Aorta (tissue), 5 donors: ENCODE measurements at places on chromosomes 16 and 17. TPM values are rescaled to one million over a fixed set of nuclear protein-coding genes. Genes with fewer than 3 reads are reported as not detected.
A peak's percentile ranks its signal among the peaks of the same experiment; 100 is the strongest.

- peak overlapping the region; percentile 73 for H3K27ac ChIP-seq
- DNase-seq = no peak
- H3K27me3 ChIP-seq = no peaks in the 10 kb centered on the region
- H3K4me1 ChIP-seq = peaks cover 5% of the 10 kb centered on the region
- H3K36me3 ChIP-seq = no peaks in the 10 kb centered on the region
These were observed 22.8 kb downstream of the TRPV2 start for GRCh38 chr17:16438173-16438556.

DNA sequence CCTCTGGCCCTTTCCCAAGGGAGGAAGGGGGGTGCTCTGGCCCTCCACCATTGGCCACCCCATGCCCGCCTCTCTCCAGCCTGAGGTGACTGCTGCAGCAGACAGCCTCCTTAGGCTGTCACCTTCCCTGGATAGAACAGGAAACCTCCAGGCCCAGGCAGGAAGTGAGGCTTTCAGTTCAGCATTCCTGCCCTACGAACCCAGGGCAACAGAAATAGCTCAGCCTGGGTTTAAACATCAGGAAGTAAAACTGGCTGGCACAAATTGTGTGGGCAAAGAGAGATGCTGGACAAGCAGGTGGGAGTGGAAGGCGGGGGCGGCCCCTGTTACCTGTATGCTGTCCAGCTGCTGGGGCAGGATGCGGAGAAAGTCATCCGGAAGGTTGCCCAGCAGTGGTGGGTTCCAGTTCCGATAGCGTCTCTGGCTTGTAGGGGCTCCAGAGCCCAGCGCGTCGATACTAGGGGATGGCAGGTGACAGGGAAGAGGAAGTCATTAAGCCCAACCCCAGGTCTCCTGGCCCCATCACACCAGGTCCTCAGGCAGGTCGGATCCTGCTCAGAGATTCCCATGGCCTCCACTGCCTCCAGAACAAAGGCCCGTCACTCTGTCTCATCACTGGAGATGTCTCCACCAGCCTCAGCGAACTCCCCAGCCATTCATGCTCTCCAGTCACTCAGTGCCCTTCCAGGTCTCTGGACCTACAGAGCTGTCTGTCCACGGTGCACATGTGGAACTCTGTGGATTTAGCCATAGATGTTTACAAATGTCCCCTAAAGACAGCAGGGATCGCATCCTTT lies 23.6 kb upstream of the MRPS23 start:
- DNase-seq = peak; percentile 49
- no peaks in the 10 kb centered on the region for H3K36me3 ChIP-seq
- no peaks in the 10 kb centered on the region for H3K27me3 ChIP-seq
- H3K4me1 ChIP-seq = no peaks in the 10 kb centered on the region
- H3K4me3 ChIP-seq = no peak overlapping the region
- peak overlapping the region; percentile 93 for H3K27ac ChIP-seq

- H3K36me3 ChIP-seq = no peaks in the 10 kb centered on the region
- H3K27ac ChIP-seq = no peak overlapping the region
- H3K4me3 ChIP-seq = no peak overlapping the region
- no peak for DNase-seq
- H3K4me1 ChIP-seq = no peaks in the 10 kb centered on the region
These were observed 117.3 kb upstream of the CACNG5 start for GRCh38 chr17:66717641-66718058.

The CCDC144A gene
- 2.5 TPM for total RNA-seq

DNA sequence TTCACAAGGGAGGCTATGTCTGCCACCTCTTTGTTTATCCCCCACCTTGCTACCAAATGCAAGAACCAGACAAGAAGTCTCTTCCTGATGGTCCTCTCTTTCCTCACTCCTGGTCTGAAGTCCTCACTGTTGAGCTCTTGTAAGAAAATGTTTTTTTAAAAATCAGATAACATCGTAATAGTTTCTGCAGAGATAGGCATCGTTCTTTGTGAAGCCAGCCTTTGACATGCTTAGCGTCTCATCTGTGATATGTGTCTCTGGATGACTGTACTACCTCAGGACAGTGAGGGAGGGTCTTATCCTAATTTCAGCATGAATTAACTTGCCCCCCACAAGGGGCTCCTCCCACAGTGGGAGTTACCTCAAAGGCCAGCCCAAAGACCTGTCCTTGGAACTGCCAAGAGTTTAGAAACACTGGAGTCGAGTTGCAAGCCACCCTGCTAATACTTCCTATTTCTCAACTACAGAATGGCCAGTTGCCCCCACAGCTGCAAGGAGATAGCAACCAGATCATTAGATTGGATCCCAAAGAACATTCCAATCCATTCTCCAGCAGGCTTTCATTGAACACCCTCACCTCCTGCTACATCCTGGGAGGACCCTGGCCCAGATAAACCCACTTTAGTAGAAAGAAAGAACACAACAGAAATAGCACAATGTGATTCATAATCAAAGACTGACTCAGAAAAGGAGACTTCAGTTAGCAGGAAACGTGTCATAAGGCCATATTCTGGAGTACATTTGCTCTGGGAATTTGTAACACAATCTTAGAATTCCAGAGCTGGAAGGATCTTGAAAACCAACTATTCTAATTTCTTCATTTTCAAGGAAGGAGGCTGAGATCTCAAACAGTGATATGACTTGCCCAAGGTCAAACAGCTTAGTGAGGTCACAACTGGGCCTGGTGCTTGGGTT lies 151.0 kb downstream of the IRX3 start:
- H3K4me3 ChIP-seq = no peak overlapping the region
- H3K27ac ChIP-seq = no peak overlapping the region
- no peaks in the 10 kb centered on the region for H3K4me1 ChIP-seq
- H3K27me3 ChIP-seq = no peaks in the 10 kb centered on the region
- DNase-seq = no peak
- no peaks in the 10 kb centered on the region for H3K36me3 ChIP-seq

DNA sequence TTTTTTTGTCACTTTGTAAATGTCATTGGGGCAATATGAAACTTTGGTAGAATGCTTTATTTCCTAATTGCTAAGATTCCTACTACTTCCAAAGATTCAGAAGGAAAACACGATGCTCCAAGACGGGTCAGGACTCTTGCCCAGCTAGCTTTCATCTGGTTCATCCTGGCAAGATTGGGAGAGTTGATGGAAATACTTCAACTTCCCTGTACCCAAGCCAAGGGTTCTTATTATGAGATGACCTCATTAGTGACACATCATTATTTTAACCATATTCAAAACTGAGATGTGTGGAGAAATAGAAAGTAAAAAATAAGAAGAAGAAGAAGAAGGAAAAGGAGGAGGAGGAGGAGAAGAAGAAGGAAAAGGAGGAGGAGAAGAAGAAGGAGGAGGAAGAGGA lies 25.6 kb downstream of the SOX9 start:
- H3K36me3 ChIP-seq = no peaks in the 10 kb centered on the region
- H3K27ac ChIP-seq = no peak overlapping the region
- H3K27me3 ChIP-seq = no peaks in the 10 kb centered on the region
- no peak for DNase-seq
- no peaks in the 10 kb centered on the region for H3K4me1 ChIP-seq
- no peak overlapping the region for H3K4me3 ChIP-seq

- no peak for DNase-seq
- H3K36me3 ChIP-seq = no peaks in the 10 kb centered on the region
These were observed 566.6 kb upstream of the CDH8 start for GRCh38 chr16:62602790-62603189.

GRCh38 chr17:46853896-46854444 lies 2.6 kb downstream of the WNT9B start:
- H3K4me3 ChIP-seq = no peak overlapping the region
- H3K27ac ChIP-seq = no peak overlapping the region
- peaks cover 4% of the 10 kb centered on the region for H3K27me3 ChIP-seq
- no peaks in the 10 kb centered on the region for H3K4me1 ChIP-seq
- DNase-seq = no peak
- no peaks in the 10 kb centered on the region for H3K36me3 ChIP-seq

- H3K4me3 ChIP-seq = no peak overlapping the region
- peaks cover 2% of the 10 kb centered on the region for H3K36me3 ChIP-seq
- no peaks in the 10 kb centered on the region for H3K27me3 ChIP-seq
- H3K27ac ChIP-seq = no peak overlapping the region
- no peak for DNase-seq
- no peaks in the 10 kb centered on the region for H3K4me1 ChIP-seq
These were observed 32.7 kb downstream of the TRIM37 start for GRCh38 chr17:59073972-59074371.

DNA sequence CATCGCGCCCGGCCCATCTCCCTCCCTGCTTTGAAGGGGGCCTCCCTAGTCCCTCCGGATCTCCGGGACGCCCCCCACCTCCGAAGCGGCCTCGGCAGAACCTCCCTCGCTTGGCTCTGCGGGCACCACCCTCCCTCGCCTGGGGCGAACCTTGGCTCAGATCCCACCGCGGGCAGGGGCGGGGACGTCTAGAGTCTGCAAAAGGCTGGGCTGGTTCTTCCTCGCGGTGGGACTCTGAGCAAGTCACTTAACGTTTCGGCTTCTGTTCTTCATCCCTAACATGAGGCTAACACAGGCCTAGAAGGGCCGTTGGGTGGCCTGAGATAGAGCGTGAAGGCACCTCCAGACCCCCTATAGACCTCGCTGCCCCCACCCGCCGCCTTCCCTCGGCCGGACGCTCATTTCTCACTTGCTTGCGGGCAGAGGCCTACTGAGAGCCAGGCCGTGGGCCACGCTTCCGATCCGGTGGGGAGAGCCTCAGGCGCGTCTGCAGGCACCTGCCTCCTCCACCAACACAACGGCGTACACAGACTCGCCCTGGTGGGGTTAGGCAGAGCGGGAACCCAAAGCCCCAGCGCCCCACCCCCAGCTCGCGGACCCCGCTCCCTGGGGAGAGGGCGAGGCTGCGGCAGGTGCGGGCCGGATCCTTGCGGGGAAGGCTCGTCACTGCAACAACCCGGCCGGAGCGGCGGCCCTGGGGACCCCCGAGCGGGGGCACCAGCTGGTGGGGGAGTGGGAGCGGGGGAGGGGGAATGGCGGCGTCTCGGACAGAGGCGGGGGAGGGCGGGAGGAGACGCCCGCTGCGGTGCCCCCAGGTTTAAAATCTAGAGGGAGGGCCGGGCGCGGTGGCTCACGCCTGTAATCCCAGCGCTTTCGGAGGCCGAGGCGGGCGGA lies 5.4 kb downstream of the MYO1C start:
- peak; percentile 97 for DNase-seq
- no peak overlapping the region for H3K4me3 ChIP-seq
- no peaks in the 10 kb centered on the region for H3K36me3 ChIP-seq
- peak overlapping the region; percentile 96 for H3K27ac ChIP-seq
- no peaks in the 10 kb centered on the region for H3K4me1 ChIP-seq
- H3K27me3 ChIP-seq = no peaks in the 10 kb centered on the region

The KATNB1 gene
- total RNA-seq = 9.9 TPM

GRCh38 chr17:63699638-63700527 lies at the start of gene LIMD2:
LIMD2 (minus strand) TSS chr17:63700125; CDS start chr17:63699298, 827 bp downstream.
- H3K27ac ChIP-seq = peak within 1 kb of the TSS; percentile 48
- peaks cover 3% of the 10 kb centered on the region for H3K36me3 ChIP-seq
- H3K27me3 ChIP-seq = no peaks in the 10 kb centered on the region
- peak within 1 kb of the TSS; percentile 36 for H3K4me3 ChIP-seq

The CPNE7 gene
- 0.13 TPM for total RNA-seq

The CTRL gene
- 0.84 TPM for total RNA-seq

The KIFC3 gene
- 80.1 TPM for total RNA-seq

The KRTAP4-3 gene
- not detected for total RNA-seq

The ZG16 gene
- not detected for total RNA-seq

DNA sequence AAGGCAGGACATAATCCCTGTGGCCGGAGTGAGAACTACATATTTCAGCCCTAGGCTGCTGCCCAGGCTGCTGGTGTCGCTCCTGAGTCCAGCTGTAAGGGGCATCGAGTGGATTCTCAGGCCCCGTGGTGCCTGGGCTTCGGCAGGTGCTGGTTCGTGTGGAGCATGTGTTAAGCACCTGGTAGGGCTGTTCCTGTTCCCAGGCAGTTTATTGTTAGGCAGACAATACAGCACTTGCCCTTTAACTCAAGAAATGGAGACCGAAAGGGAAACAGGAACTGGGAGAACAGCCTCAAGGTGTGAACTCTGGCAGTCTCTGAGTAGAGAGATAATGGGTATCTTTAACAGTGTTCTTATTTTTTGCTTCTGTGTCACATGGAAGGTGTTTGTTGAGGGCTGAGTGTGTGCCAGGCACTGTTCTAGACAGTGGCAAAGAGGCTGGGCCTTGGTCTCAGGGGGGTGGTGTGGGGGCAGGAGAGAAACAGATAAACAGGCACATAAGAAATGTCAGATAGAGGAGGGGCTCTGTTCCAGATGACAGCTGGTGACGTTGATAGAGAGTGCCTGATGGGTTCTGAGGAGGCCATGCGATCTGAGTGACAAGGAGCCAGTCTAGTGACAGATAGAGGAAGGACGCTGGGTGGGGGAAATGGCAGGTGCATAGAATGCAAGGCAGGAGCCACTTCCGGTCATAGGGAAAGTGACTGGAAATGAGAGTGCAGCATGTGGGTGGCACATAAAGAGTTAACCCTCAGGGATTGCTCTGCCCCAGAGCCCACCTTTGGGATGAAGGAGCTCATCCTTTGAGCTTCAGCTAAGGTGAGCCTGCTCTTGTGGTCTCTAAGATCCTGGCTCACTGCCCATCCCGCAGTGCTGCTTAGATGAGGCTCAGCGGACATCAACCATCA lies 33.8 kb downstream of the EPN2 start:
- H3K4me1 ChIP-seq = peaks cover 3% of the 10 kb centered on the region
- H3K27me3 ChIP-seq = no peaks in the 10 kb centered on the region
- H3K4me3 ChIP-seq = no peak overlapping the region
- DNase-seq = no peak

DNA sequence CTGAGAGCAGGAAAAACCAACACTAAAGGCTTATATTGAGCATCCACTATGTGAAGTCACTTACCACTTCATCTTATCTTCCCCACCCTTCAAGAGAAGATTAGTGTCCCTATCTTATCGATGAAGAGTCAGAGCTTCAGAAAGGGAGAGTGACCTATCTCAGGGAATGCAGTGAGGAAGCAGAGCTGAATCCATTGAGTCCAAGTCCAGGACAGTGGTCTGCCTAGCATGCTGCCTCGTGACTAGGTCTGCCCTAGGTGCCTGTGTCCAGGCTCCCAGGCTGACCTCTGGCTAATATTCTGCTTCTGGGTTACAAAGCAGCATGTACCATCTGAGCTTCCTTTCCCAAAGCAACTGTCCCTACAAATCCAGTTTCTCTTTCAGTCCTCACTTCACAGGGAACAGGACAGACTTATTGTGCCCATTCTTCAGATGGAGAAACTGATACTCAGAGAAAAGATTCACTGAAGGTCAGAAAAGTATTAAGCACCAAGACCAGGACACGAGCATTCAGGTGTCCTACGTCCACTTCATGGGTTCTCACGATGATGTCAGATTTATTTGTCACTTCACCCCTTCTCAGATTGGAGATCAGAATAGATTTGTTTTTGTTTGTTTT lies 13.3 kb upstream of the FZD2 start:
- H3K36me3 ChIP-seq = no peaks in the 10 kb centered on the region
- H3K27ac ChIP-seq = no peak overlapping the region
- H3K27me3 ChIP-seq = no peaks in the 10 kb centered on the region
- H3K4me3 ChIP-seq = no peak overlapping the region
- no peaks in the 10 kb centered on the region for H3K4me1 ChIP-seq
